ENCODE measurements at places on chromosomes 2 and 18.

DNA sequence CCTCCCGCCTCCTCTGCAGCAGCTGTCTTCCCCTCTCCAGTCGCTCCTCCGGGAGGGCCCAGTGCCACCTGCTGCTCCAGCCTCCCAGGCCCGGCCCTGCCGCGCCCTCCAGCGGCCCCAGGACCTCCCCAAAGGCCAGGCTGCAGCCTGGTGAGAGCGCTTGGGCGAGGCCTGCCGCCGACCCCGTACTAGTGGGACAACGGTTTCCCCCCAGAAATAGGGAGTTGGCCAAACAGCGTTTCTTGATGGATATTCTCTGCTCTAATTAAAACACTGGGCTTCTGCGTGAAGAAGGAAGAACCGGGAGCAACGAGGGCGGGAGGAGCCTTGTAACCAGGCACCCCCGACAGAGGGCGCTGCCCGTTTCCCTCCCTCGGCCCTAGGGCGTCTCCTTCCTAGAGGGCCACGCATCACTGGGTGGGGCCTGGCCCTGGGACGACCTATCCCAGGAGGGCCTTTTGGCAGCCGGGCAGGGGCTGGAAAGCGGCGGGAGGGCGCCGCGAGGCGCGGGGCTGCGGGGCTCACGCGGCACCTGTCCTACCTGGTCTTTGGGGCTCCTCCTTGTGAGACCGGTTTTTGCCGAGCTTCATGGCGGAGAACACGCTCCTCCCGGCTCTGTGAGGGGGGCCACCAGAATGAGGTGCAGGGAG is 25.4 kb upstream of the OTOF start:
- peak; percentile 94 for DNase-seq

- no peak for DNase-seq
These were observed 867.4 kb downstream of the DSC3 start for GRCh38 chr18:30175061-30175574.

DNA sequence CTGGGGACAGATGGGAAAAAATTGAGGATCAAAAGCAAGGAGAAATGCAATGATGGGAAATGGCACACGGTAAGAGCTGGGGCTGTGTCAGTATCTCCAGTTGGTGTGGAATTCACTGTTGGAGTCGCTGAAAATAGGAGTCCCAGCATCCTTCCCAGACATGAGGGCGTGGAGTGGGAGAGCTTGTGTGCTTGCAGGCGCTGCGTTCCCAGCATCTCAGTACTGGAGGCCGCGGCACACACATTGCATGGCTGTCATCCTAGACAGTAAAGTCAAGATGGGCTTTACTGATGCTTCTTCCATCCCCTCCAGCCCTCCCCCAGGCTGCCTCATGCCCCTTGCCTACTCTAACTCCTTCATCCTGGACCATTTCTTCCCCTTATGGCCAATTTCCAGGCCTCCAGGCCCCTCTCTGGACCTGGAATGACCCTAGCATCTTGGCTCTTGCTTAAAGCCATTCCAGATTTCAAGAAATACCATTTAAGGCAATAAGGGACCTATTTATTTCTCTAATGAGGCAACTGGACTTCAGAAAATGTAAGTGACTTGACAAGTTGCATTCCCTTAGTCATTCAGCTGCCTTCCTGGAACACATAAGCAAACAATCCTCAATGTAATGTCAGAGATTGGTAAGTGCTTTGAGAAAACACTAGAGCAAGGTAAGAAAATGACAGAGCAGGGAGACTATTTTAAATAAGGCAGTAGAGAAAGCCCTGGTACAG is 70.5 kb upstream of the TTC39C start:
- DNase-seq, result no peak

DNA sequence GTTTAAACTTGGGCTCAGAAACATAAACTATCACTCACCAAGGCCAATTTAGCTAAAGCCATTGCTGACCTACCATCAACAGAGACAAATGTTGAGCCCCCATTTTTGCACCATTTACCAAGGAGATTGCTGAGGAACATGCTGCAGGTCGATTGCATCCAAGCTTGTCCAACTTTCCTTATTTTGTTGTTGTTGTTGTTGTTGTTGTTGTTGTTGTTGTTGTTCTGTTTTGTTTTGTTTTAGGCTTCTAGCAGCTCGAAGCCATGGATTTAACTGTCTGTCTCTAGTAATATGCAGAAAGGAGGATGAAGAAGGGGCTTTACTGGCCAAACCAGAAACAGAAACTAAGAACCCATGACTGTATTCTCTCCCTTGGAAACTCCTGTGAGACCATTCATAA is 571.5 kb downstream of the IRS1 start:
- DNase-seq, result no peak

GRCh38 chr2:209602259-209602658 is 169.4 kb upstream of the UNC80 start:
- DNase-seq, result no peak

DNA sequence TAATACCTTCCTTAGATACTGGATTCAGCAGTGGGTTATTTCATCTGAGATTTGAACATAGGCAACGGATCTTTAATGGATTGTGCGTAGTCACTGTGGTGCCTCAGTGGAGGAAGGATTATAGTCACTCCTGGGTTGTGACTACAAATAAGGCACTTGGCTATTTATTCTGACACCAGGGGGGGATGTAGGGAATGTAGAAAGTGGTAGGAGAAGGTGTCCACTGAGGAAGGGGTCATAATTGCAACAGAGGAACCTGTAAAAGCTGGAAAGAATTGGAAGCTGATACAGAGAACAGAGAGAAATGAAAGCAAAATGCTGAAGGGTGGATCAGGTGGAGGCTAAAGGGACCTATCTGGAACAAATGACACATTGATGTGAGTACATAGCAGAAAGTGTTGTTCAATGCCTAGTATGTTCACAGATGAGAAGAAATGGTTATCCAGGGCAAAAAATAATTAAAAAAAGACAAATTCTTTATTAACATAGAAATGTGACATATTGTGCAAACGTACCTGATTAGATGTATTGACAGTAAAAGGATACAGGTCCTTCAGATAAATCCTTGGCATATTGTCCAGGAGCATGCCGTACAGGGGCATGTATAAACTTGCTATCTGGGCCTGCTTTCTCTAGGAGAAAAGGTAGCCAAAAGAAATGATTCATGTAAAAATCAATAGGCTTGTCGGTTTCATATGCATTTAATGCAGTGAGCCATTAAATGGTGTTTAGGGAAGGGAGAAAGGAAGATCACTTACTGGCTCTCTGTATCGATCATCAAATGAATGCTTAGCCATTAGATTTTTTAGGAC is 91.2 kb upstream of the CCDC195 start:
- no peak for DNase-seq

DNA sequence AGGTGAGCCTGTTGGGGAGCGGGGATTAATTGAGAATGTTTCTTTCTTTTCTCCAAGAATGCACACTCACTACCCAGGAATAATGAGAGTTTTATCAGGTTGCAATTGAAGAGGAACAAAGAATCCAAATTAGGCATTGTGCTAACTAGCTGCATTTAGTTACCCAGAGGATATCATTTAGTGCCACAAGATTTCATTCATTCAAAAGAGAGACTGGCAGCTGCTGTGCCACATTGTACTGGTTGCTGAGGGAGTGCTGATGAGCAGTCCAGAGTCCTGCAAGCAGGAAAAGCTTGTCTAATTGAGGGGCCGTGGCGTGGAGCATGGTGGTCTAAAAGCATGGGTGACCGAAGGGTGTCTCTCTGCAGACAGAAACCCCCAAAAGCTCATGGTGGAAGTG is 97.6 kb downstream of the CTAGE1 start:
- no peak for DNase-seq

- DNase-seq, result no peak
These were observed 269.4 kb upstream of the CCDC68 start for GRCh38 chr18:55228707-55229106.

- DNase-seq, result peak; percentile 44
These were observed 49.1 kb downstream of the KCNIP3 start for GRCh38 chr2:95346231-95346737.

- no peak for DNase-seq
These were observed 1.0 kb downstream of the IMPACT start for GRCh38 chr18:24427484-24427883.

GRCh38 chr2:58890865-58891525 is 649.9 kb upstream of the FANCL start:
- DNase-seq, result no peak

DNA sequence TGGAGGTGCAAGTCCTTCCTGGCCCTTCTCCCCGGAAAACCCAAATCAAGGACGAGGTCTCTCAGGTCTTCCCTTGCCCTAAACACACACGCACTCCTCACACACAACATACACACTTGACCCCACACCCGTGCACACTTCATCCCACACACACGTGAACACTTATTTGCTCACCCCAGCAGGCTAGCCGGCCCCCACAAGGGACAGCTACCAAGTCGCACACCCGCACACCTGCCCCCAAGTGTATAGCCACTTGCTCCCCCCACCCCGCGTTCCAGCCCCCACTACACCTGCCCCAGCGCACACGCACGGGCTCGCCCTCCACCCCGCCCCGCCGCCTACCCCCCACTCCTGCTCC is 359 bp downstream of the TGFBRAP1 start:
- DNase-seq, result no peak

- DNase-seq, result no peak
These were observed 109.6 kb downstream of the GLI2 start for GRCh38 chr2:120845277-120845676.

DNA sequence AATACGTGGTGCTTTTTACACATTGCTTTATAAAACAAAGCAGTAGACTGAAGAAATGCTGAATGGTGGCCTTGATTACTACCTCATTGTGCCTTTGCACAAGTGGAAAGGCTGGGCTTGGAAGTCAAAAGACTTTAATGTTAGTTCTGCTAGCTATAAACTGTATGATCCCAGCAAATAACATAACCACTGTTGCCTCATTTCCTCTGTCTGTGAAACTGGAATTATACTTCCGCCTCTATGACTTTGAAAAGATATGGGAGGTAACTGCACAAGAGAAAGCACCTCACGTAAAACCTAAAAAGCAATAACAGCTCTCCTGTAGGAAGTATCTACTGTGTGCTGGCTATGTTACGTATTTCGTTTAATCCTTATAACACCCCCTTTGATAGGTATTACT is 43.4 kb upstream of the DSC1 start:
- no peak for DNase-seq

GRCh38 chr2:235576337-235576910 is 82.6 kb downstream of the AGAP1 start:
- no peak for DNase-seq

DNA sequence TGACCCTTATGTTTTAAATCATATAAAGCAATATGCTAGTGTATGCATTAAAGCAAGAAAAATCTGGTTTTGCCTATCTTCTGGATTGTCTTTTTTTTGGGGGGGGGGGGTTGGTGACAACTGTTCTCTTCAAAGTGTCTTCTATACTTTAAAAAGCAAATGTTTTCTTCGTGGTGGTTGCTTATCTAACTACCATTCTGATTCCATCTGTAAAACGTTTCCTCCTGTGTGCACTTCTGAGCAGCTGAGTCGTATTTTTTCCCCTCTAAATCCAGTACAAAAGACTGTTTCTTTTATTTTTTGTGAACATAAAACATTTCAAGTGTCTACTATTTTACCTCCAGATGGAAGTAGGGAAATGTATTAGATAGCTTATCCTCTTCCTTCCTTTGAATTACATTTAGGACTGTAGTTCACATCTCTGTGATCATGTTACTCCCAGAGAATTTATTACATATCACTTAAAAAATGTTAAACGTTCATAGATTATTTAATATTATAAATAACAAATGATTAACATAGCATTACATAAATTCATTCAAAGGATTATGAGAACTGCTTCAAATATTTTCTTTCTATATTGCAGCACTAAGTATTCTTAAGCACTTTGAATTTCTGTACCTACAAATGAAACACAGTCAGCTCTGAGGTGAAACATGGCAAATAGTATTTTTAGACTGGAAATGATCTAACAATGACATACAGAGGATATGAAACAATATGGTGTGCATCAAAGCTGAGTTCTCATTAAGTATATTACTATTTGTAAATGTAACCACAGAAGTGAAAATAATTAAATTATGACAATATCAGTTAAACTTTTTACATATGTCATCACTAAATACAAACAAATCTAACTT is 56.4 kb downstream of the SCN3A start:
- no peak for DNase-seq

- DNase-seq, result no peak
These were observed 70.5 kb upstream of the TFCP2L1 start for GRCh38 chr2:121355488-121355887.

GRCh38 chr18:23939896-23940295 is 74.7 kb upstream of the TTC39C start:
- DNase-seq, result no peak

DNA sequence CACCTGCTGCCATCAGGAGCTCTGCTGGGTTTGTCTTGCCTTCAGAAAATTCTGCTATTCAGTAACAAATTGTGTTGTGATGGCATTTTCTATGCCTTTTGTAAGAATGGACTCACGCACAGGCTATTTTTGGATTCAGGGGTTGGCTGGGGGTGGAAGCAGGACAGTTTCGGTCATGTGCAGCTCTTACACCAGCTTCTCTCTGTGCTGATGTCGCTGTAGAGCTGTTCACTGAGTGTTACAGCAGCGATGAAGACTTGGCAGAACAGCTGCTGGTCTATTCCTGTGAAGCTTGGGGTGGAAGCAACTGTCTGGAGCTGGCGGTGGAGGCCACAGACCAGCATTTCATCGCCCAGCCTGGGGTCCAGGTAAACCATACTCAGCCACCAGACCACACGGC is 49.2 kb downstream of the TRPM8 start:
- no peak for DNase-seq

DNA sequence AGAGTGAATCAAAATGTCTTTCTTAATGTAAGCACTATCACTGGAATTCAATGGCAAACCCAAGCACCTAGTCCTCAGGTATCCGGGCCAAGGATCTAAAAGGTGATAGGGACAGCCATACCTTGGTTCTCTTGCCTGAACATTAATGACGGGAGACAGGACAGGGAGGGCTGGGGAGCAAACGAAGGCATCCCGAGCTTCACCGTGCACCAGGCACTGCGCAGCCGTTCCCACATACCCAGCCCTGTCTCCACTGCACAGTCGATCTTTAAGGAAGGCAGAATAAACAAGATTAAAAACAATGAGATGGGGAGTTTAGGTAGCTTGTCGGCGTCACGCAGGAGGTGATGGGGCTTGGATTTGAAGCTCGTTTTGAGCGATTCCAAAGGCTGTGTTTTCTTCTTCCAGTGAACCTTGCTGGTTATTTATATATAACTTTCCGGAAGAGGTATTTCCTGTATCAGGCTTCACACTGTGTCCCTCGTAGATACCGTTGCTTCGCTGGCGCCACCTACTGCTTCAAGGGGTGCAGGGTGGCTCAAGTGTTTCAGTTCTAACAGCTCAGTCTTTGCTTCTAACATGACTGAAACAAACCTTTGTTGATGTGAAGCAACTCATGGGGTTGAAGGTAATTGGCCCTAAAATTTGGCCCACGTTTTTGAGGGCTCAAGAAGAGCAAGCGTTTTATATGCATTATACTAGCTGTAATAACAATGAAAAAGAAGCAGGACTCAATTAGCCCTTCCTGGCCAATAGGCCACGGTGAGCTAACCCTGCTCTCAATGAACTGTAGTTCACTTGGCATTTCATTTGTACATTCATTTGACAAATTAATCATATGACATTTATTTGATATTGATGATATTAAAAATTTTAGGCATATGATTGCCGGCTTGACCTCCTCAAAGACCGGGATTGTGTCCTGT is 77.4 kb downstream of the DCDC2C start:
- peak; percentile 66 for DNase-seq

- DNase-seq, result no peak
These were observed 89.5 kb upstream of the STK39 start for GRCh38 chr2:168336786-168337388.

GRCh38 chr18:57819671-57820460 is 16.8 kb upstream of the ATP8B1 start:
- DNase-seq, result no peak
